T-helper 17 cell (primary cell): ENCODE measurements at places on chromosomes 11 and 22.

- DNase-seq: no peak
These were observed 127.0 kb downstream of the MRTFA start for GRCh38 chr22:40509401-40510134.

DNA sequence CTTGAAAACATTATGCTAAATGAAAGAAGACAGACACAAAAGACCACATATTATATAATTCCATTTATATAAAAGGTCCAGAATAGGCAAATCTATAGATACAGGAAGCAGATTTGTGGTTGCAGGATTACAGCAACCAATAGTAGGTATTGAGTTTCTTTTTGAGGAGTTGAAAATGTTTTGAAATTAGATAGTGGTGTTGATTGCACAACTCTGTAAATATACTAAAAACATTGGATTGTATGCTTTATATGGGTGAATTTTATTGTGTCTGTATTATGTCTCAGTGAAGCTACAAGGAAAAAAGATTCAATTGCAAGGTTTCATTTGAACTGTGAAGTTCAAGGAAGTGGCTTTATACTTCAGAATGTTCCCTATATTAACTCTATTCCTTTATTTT, 3.0 kb upstream of the RRAS2 start:
- DNase-seq: no peak

- no peak for DNase-seq
These were observed 14.5 kb downstream of the RPL27A start for GRCh38 chr11:8697054-8697453.

DNA sequence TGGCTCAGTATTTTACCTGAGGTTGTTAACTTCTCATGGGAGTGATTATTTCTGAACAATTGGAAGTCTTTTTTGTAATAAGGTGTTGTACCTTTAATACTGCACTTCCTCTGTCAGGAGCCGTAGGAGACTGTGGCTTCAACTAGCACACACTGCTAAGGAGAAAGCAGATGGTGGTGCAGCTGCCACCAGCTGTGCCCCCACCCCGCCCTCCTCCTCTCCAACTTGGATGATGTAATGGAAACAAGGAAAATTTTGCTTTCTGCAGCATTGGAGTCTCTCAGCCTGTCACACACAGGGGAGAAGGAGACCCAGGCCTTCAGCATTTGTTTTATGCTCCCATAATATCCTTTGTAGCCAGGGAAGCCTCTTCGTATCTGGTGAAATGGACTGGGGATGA, 91.2 kb downstream of the TEAD1 start:
- DNase-seq: no peak

GRCh38 chr11:18036456-18036855, 9.6 kb downstream of the TPH1 start:
- no peak for DNase-seq

DNA sequence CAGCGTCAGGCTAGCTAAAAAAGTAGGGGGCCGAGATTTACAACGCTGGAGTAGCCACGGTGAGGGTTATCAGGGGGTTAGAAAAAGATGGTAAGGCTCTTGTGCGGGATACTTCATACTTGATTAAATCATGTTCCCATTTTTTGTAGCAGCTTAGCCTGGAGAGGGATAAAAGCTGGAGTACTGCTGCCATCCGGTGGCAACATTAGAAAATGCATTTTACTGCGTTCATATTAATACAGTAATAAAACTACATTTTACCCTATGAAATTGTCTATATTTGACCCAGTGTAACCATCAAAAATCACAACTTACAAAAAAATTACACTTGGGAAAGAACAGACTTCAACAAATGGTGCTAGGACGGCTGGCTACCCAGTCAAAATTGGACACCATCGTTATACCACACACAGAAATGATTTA, 17.3 kb downstream of the RPUSD4 start:
- no peak for DNase-seq
